RPMI8226 (cell line): ENCODE measurements at places on chromosomes 6 and 20.

- DNase-seq = no peak
These were observed 15.4 kb downstream of the PNPLA1 start for GRCh38 chr6:36285187-36285671.

DNA sequence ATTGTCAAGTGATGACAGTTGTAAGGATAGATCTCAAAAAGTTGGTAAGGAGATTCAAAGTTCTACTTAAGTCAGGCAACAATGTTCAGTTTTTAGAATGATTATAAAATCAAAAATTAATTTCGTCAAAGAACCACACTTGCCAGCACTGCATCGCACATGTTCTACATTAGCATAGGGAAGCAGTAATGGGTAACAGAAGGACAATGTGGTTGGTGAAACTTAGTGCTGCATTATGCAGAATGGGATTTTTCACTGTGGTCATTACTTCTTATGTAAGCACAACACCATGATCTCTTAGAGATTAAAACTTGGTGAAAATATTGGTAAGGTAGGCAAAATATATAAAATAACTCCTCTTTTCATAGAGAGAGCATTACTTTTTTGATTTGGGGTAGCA is 173.7 kb upstream of the THEMIS start:
- no peak for DNase-seq

DNA sequence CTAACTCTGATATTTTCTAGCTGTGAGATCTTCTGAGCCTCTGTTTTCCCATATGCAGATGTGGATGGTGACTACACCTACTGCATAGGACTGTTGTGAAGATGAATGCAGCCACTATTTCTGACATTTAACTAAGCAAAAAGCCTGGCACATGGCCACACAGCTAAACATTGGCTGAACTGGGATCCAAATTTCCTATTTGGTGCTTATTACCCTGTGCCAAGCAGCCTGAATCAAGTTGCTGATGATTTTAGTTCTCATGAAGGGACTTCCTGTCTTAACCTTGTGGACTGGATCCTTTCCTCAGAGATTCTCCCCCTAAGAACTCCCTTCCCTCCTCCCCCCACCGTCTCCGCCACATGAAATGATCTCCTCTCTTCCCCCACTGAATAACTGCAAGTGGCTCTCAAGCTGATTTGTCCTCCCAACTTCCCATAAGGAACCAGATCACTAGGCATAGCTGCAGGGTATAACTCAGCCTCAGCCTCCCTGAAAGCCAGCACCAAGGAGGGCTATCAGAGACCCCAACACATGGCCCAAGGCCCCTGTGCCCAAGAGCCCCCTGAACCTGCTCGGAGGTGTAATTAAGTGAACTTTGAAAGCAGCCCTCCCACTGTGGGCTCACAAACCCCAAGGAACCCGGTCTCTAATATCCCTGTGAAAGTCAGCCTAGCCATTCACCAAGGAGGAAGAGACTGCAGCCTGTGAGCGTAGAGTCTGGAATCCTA is 55.7 kb downstream of the MAFB start:
- DNase-seq = no peak

GRCh38 chr6:71194724-71195123 is 93.9 kb upstream of the OGFRL1 start:
- DNase-seq = no peak

DNA sequence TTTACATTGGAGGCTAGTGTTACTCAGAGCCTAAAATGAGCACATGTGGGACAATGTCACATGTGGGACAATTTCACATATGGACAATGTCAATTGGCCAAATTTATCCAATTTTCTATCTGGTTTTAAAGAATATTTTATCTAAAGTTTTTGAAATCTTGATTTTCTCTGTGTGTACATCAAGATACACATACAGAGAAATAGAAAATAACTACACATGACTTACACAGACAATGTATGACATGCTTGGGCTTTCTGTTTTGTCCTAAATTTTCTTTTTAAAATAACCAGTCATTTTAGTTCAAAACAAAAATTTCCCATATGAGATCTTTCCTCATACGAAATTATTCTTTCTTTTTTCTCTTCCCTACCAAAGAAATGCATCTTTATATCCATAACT is 24.6 kb downstream of the GGTLC1 start:
- no peak for DNase-seq

GRCh38 chr6:156451088-156451487 is 326.1 kb upstream of the ARID1B start:
- no peak for DNase-seq

DNA sequence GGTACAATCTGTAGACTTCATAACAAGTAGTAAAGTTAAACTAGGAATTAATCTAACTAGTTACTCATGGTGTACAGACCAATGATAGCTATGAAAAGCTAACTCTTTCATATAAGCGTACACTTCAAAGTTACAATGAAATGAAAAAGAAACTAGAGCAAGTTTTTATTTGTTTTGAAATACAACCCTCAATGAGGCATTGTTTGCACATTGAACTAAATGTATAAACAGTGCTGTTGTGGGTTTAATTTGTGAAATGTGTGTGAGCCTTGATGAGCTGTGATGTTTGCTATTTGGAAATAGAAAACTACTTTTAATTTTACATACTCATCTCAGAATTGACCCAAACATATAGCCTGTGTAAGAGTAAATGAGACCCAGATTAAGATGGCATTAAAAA is 11.1 kb upstream of the EYA4 start:
- no peak for DNase-seq
